ENCODE measurements at places on chromosomes 3 and 15.
A peak's percentile ranks its signal among the peaks of the same experiment; 100 is the strongest.

- peak; percentile 18 for DNase-seq
Observed at GRCh38 chr3:23611737-23612295, 193.9 kb upstream of the UBE2E1 start.

DNA sequence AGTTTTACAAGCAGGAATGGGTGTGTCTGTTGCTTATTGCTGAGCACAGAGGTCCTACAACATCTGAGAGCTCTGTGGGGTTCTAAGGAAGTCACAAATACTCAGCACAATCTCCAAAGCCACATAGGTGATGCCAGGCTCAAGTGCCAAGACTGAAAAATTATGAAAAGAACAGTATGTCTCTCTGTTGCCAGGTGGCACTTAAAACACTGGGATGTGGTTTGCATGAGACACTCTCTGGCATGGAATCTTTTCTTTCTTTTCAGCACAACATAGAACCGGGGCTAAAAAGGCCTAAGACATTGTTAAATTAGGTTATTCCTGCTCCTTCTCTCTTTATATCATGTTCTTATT, 127.3 kb upstream of the PRICKLE2 start:
- DNase-seq = no peak

- no peak for DNase-seq
Observed at GRCh38 chr15:73333001-73333400, 35.8 kb downstream of the HCN4 start.

GRCh38 chr3:56817646-56818045, 15.9 kb upstream of the ARHGEF3 start:
- no peak for DNase-seq

DNA sequence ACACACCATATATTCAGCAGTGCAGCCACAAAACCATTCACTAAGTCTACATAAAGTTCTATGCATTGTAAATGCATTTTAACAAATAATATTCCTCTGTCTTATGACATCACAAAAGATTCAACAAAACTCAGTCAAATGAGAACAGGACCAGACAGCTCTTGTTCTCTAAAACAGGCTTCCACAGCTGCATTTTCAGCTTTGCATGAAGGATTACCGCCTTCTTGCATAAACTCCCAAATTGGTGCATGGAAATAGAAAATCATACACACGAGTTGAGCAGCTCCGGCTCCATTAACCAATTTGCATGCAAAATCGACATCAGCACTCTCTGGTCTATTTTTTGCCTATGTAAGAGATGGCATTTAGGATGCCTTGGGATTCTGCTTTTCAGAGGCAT, 66.4 kb downstream of the RFTN1 start:
- no peak for DNase-seq

- no peak for DNase-seq
Observed at GRCh38 chr3:108096532-108097321, 5.9 kb upstream of the CD47 start.

DNA sequence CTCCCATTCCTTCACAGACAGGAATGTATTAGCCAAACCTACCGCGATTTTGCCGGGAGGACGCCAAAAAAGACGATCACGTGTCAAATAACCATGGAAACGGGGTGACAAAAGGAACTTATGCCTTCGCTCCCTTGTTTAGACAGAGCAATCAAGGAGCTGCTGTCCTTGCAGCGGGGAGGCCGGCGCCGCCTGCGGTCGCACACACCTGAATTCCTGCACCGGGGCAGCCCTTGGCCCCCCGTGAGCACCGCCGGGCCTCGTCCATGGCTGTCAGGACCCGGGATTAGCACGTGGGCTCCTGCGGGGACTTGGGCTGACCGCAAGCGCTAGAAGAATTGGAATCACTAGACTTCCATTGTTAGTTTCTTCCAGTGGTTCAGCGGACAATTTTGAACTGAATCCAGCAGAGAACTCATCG, 193.1 kb downstream of the SHQ1 start:
- no peak for DNase-seq

DNA sequence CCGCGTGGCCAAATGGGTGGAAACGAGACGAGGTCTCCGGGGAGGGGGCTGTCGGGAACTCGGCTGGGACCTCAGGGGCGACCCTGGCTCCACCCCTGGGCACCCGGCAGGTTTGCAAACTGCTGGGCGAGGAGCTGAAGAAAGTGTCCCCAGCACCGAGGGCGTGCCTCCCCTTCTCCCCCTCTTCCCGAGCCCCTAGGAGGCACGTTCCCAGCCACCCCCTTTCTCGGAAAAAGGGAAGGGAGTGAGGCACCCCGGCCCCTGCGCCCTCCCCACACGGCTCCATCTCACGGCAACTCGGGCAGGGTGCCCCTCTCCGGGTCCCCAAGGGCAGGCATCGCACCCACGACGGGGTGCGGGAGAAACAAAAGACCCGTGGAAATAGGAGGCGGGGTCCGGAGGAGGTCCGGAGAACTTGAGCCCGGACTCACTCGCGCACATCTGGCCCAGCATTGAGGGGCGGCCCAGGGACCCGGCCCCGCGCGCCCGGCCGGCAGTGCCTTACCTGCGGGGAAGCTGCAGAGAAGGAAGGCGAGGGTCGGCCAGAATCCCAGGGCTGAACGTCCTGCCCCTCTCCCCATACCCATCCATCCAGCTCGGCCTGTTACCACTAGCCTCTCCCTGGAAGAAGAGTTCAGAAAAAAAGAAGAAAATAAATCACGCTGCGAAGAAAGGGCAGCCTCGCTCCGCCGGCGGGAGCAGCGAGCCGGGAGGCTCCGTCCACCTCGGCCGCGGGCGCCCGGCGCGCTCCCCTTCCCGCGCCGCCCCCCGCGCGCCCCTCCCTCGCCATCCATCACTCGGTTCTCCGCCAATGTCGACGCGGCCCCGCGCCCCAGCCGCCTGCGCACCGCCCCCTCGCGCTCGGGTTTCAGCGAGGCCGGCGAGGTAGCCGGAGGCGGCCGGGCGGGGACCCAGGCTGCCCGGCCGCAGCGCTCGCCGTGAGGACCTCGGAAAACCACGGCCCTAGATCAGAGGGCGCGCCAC, 16.3 kb downstream of the RGMA start:
- DNase-seq = peak; percentile 82

GRCh38 chr15:87871731-87872320, 384.7 kb downstream of the NTRK3 start:
- DNase-seq = no peak

DNA sequence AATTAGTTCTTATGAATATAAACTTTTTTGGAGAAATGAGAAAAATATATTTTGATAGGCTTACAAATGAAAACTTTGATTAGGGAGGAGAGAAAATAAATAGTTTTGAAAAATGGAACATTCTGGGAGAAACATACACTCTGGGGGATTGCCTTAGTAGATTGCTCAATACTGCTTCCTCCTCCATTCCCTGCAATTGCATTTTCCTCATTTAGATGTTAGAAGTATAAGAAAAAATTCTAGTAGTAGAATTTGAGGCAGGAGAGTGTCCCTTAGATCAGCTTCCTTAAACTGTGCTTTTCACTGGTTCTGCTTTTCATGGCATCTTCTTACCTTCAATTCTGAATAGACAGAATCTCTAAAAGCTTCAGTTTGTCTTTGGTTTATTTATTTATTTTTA, 46.2 kb upstream of the CTDSPL2 start:
- no peak for DNase-seq

DNA sequence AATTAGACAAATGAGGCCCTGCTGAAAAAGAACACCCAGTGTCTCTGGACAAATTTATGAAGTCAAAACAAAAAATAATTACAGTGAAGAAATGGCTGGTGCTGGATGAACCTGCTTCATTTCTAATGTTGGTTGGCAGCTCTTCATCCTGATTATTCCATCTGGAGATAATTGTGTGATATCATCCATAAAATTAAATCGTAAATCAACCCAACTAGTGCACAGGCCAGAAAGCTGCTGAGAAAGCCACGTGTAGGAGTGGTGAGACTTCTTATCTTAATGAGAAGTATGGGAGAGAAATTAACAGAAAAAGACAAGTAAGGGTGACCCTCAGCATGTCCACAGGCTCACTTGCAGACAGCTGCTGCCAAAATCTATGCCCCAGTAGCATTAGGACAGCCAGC, 465.2 kb upstream of the TGFBR2 start:
- DNase-seq = no peak

GRCh38 chr15:69648775-69649735, 196.4 kb downstream of the RPLP1 start:
- DNase-seq = no peak

DNA sequence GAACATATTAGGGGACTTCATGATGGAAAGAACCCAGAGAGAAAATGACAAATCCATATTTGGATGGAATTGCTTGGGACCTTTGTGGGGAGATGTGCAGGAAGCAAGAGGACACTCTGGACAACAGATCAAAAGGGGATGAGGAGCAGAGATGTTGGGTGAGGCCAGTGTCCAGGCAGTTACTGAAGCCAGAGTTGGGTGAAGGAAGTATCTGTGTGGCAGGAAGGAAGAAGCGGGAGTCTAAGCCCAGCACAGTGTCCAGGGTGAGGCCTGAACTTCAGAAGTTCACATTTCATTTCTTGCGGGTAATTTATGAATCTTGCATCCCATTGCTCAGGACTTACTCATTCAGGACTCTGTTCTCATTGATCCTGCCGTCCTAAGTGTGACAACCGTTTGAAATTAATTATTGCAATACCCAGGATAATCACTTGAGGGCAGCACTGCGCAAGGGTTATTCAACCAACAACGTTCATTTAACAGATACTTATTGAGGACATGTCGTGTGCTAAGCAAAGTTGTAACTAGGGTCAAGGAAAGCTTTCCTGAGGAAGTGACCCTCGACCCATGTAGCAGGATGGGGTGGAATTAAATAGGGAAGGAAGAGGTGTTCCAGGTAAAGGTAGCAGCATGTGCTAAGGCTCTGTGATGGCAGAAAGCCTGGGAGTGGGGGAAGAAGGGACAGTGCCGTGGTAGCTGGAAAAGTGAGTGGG, 61.3 kb upstream of the CMTM8 start:
- peak; percentile 46 for DNase-seq

- DNase-seq = no peak
Observed at GRCh38 chr3:171939578-171939977, 96.4 kb downstream of the TMEM212 start.

DNA sequence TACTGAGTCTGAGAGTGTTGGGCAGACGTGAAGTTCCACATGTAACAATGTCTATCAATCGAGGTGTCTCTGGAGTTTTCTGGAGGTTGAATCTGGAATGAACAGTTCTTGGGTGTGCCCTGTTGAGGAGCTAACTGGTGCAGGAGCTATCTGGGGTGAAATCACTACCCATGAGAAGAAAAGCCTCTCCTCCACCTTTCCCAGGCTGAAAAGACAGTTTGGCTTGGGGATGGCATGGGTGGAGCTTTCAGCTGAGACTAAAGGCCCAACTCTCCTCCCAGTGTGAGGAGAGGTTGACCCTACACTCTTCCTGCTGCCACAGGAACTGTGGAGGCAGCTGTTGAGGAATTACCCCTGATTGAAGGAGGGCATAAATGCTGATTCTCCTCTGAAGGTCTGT, 54.4 kb upstream of the LRRFIP2 start:
- DNase-seq = no peak

DNA sequence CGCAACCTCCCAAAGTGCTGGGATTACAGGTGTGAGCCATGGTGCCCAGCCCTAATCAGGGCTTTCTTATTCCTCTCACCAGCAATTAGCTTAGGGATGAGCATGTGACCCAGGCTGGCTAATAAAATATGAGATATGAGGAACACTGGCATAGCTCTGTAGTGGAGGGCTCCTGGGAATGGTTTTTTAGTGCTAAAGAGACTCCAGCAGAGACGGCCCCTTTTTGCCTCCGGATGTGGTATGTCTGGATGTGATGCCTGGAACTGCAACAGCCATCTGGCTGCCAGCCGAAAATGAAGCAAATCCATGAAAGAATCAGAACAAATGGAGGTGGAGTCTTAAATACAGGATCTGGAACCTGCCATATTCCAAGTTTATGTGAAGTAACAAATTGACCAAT, 69.1 kb upstream of the MAGI1 start:
- peak; percentile 28 for DNase-seq

DNA sequence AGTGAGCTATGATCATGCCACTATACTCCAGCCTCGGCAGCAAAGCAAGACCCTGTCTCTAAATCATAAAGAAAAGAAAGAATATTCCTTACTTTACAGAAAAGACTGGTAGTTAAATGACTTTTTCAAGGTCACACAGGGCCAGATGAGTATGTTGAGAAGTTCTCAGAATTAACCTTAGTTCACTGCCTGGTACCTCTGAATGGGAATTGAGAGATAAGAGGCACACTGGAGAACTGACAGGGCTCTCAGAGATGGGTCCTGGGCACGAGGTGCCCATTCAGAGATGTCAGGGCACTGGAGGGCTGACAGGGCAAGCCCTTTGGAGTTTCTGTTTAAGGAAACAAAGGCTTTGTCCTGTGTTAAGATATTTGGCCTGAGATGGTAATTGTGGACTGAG, 157.7 kb downstream of the PDE8A start:
- no peak for DNase-seq

DNA sequence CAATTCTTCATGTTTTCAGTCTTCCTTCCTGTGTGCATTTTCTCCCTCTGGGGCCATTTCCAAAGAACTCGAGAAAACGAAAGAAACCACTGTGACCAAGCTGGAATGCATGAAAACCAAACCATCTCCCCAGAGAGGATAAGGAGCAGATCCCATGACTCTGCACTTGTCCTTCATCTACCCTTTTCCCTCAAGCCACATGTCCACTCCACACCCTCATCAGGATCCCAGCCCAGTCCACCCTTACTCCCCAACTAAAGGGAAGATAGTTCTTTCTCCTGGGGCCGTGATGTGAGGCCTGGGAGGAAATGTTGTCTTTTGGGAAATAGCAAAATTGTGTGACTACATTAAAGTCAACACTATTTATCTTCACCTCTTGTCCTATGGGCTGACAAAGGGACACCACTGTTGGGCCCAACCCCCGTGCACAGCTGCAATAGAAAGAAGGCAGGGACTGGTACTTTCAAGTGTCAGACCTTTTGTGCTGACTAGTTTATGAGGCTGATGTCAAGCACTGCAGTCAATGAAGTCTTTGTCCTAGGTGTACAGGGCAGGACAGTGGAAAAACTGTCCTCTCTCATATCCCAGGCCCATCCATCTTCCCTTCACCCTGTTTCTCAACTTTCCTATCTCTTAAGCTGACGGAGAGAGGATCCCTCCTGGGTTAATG, 487.1 kb upstream of the NR2F2 start:
- DNase-seq = peak; percentile 23

- DNase-seq = peak; percentile 24
Observed at GRCh38 chr3:73070675-73071575, 9.5 kb downstream of the EBLN2 start.

GRCh38 chr3:127042634-127043033, 59.7 kb downstream of the PLXNA1 start:
- DNase-seq = no peak

GRCh38 chr3:50695031-50695430, 20.3 kb downstream of the DOCK3 start:
- DNase-seq = no peak

GRCh38 chr3:141938011-141938500, 61.6 kb downstream of the ATP1B3 start:
- DNase-seq = no peak

- no peak for DNase-seq
Observed at GRCh38 chr3:3307491-3307890, 128.0 kb upstream of the CRBN start.

GRCh38 chr15:62992302-62992701, 50.2 kb upstream of the TPM1 start:
- no peak for DNase-seq

GRCh38 chr3:66572938-66573710, 72.3 kb upstream of the LRIG1 start:
- no peak for DNase-seq

GRCh38 chr15:85750319-85751290, 44.1 kb downstream of the KLHL25 start:
- peak; percentile 50 for DNase-seq
